ENCODE measurements at places on chromosomes 7 and 10.

GRCh38 chr10:38038107-38038931, 27.8 kb downstream of the ZNF33A start:
- peaks cover 63% of the 10 kb centered on the region for H3K36me3 ChIP-seq
- peaks cover 37% of the 10 kb centered on the region for H3K4me1 ChIP-seq
- no peak for DNase-seq

- H3K27me3 ChIP-seq = peaks cover 5% of the 10 kb centered on the region
- H3K27ac ChIP-seq = no peak overlapping the region
- no peaks in the 10 kb centered on the region for H3K36me3 ChIP-seq
- no peak overlapping the region for H3K4me3 ChIP-seq
- no peaks in the 10 kb centered on the region for H3K4me1 ChIP-seq
These were observed 75.9 kb upstream of the SCIN start for GRCh38 chr7:12494687-12495024.

DNA sequence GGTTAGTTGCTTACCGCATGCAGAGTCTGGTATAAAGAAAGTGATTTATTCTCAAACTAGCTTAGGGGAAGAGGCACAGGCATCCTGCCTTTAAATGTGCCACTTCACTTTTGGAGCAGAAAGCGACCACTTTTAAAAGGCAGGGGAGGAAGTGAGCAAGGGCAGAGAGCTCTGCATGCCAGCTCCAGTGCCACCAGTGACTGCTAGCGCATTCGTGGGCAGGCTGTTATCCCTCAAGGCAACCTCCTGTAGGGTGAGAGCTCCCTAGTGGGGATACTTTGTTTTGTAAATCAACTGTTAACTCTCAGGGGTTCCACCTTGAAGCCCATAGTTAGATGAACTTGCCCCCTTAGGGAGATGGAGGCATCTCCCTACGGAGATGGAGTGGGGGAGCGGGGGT, 29.4 kb upstream of the GRB10 start:
- no peaks in the 10 kb centered on the region for H3K36me3 ChIP-seq
- no peak overlapping the region for H3K4me3 ChIP-seq
- H3K27ac ChIP-seq = no peak overlapping the region
- peaks cover 3% of the 10 kb centered on the region for H3K27me3 ChIP-seq

DNA sequence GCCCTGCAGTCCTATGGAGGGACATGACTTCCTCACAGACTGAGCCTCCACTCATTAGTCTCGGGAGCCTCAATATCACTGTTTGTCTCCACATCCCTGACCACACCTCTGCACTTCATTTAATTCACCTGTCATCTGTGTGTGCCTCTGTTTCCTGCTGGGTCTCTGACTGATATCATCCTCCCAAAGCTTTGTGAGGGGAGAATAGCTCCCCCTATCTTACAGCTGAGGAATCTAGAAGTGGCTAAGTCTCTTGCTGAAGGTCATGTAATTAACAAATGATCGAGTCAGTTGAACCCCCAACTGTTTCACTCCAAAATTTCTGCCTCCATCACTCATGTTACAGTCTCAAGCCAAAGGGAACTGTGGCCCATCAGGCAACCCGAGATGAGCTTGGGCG, 5.5 kb upstream of the CPXM2 start:
- H3K27me3 ChIP-seq = peaks cover 29% of the 10 kb centered on the region
- no peaks in the 10 kb centered on the region for H3K36me3 ChIP-seq
- H3K4me1 ChIP-seq = no peaks in the 10 kb centered on the region
- H3K27ac ChIP-seq = no peak overlapping the region

DNA sequence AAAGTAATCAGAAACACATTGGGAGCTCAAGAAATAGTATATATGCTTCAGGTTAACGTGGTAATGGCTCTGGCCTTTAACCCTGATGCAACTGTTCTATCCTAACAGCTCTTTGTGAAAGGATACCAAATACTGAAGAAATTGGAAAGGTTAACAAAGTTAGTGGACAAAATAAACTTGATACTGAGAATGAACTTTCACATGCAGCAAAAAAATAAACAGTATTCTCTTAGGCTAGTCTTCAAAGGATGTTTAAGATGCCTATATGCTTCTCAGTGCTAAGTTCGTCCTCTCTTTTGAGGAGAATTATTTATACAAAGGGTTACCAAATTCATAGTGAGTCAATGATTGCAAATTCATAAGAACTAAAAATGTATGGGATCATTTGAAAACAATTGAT, 256.2 kb upstream of the FERD3L start:
- no peak overlapping the region for H3K27ac ChIP-seq
- no peak for DNase-seq
- no peaks in the 10 kb centered on the region for H3K36me3 ChIP-seq
- H3K4me1 ChIP-seq = no peaks in the 10 kb centered on the region
- H3K4me3 ChIP-seq = no peak overlapping the region

- H3K4me1 ChIP-seq = peaks cover 28% of the 10 kb centered on the region
- no peaks in the 10 kb centered on the region for H3K27me3 ChIP-seq
- peak overlapping the region; percentile 51 for H3K27ac ChIP-seq
- no peak for DNase-seq
These were observed 1.2 kb downstream of the ZNF33B start for GRCh38 chr10:42637142-42637541.

DNA sequence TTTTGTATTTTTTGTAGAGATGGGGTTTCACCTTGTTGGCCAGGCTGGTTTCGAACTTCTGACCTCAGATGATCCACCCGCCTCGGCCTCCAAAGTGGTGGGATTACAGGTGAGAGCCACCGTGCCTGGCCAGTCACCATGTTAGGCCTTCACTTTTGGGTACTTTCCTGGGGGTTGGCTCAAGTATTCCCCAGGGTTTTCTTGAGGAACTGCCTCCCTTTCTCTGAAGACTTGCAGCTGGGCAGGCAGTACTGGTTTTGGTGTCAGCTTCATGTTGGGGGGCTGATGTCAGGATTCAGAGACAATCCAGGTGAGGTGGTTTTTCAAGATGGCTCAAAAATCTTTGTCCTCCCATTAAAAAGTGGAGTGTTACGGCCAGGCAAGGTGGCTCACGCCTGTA, 7.7 kb downstream of the ZNHIT1 start:
- H3K4me1 ChIP-seq = peaks cover 32% of the 10 kb centered on the region
- no peak overlapping the region for H3K27ac ChIP-seq
- no peak overlapping the region for H3K4me3 ChIP-seq
- peaks cover 66% of the 10 kb centered on the region for H3K36me3 ChIP-seq
- DNase-seq = no peak

- H3K36me3 ChIP-seq = no peaks in the 10 kb centered on the region
- no peaks in the 10 kb centered on the region for H3K4me1 ChIP-seq
- H3K27me3 ChIP-seq = peaks cover 29% of the 10 kb centered on the region
These were observed 167.3 kb upstream of the KMT2E start for GRCh38 chr7:104846731-104847130.

GRCh38 chr7:1922071-1922869, 252.2 kb downstream of the ELFN1 start:
- DNase-seq = no peak
- peaks cover 72% of the 10 kb centered on the region for H3K36me3 ChIP-seq
- peaks cover 55% of the 10 kb centered on the region for H3K4me1 ChIP-seq
- peak overlapping the region; percentile 28 for H3K4me3 ChIP-seq
- H3K27me3 ChIP-seq = no peaks in the 10 kb centered on the region
- H3K27ac ChIP-seq = no peak overlapping the region

GRCh38 chr10:100683004-100683403, 62.4 kb upstream of the PAX2 start:
- peaks cover 77% of the 10 kb centered on the region for H3K27me3 ChIP-seq
- peaks cover 6% of the 10 kb centered on the region for H3K4me1 ChIP-seq
- H3K36me3 ChIP-seq = no peaks in the 10 kb centered on the region

GRCh38 chr7:132528695-132529094, 47.6 kb downstream of the PLXNA4 start:
- no peaks in the 10 kb centered on the region for H3K4me1 ChIP-seq
- no peaks in the 10 kb centered on the region for H3K36me3 ChIP-seq
- DNase-seq = no peak
- H3K27ac ChIP-seq = no peak overlapping the region
- no peaks in the 10 kb centered on the region for H3K27me3 ChIP-seq

All from stimulated activated naive B cell treated with anti-CD40 and anti-IgM and Interleukin-4, amounts not matched to agents 10 μg/mL and 1 μg/mL and 100 μg/mL, for 72 hours (primary cell).